ENCODE measurements at places on chromosomes 11 and 22. TPM values are rescaled to one million over a fixed set of nuclear protein-coding genes. Genes with fewer than 3 reads are reported as not detected.

GRCh38 chr11:94786264-94787126 is 18.3 kb downstream of the AMOTL1 start:
- DNase-seq: no peak

GRCh38 chr11:130631119-130631518 is 182.7 kb downstream of the ADAMTS15 start:
- DNase-seq: no peak

- no peak for DNase-seq
Observed at GRCh38 chr22:50022171-50022819, 9.7 kb upstream of the IL17REL start.

The TRIM64C gene
- total RNA-seq: not detected

The TRIM49 gene
- total RNA-seq: not detected

GRCh38 chr11:35549787-35550186 is 24.4 kb upstream of the PAMR1 start:
- DNase-seq: no peak

GRCh38 chr22:41752011-41752970 is 48.2 kb upstream of the CCDC134 start:
- no peak for DNase-seq

The CFAP300 gene
- not detected for total RNA-seq

- DNase-seq: no peak
Observed at GRCh38 chr11:35285471-35285870, 133.9 kb downstream of the SLC1A2 start.

DNA sequence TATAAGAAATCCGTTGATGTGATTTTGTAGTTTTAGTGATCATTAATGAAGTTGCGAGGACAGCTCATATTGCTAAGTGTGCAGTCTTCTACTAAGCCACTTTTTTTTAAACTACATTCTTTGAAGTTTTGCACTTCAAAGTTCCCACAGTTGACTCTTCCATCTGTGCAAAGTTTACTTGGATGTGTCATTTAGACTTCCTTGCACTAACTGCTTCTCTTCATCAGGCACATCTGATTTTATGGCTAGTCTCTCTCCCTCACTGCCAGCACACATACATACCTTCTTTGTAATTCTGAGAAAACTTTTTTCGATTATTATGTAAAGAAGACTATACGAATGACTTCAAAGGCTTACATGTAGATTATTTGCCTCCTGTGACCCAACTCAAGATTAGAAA is 250.0 kb downstream of the DYNC2H1 start:
- DNase-seq: no peak

DNA sequence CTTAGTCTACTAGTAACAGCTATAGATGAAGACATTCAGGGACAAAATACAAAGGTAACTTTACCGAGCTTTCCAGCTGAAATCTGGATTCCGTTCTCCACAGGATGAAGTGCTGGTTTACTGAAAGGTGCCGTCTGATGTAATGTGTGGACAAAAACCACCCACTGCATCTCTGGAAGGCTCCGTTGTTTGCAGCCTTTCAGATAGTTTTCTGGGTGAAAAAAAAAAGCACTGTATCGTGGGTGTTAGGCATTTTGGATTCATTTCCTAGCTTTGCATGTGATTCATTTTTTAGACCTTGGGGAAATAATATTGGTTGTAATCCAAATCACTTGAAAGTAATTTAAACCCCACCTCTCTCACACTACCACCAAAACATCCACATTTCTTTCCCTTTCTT is 10.4 kb downstream of the JAM3 start:
- DNase-seq: no peak

- DNase-seq: no peak
Observed at GRCh38 chr22:37248251-37248650, 4.2 kb upstream of the RAC2 start.

- no peak for DNase-seq
Observed at GRCh38 chr11:117851106-117851505, 25.4 kb downstream of the FXYD6 start.

GRCh38 chr11:6397156-6397555 is 6.9 kb downstream of the SMPD1 start:
- DNase-seq: no peak

The GAL gene
- not detected for total RNA-seq

GRCh38 chr11:77471558-77472193 is 2.2 kb downstream of the PAK1 start:
- DNase-seq: no peak

The SCGB1A1 gene
- total RNA-seq: not detected

DNA sequence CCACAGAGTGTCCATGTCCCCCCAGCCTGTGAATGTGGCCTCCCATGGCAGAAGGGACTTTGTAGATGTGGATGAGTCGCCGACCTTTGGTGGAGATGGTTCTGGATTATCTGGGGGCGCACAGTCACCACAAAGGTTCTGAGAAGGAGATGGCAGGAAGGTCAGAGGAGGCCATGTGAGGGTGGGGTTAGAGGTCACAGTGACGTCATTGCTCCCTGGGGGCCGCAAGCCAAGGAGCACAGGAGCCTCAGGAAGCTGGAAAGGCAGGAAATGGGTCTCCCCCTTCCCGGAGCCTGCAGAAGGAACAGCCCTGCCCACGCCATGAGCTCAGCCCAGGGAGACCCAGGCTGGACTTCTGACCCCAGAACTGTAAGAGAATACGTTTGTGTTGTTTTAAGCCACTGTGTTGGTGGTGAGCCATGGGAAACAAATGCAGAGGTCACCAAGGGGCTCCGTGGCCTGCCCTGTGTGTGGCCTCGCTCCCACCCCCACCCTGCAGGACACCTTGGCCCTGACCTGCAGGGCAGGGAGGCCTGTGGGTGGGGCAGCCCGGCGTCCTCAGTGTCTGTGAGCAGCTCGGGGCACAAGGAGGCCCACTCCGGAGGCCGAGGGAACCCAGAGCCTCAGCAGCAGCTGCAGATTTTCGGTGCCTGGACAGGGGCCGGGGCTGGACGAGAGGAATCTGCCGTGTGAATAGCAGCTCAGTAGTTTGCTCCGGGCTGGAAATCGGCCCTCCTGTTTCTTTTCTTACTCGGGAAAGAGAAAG is 32.1 kb downstream of the GRAMD4 start:
- no peak for DNase-seq

DNA sequence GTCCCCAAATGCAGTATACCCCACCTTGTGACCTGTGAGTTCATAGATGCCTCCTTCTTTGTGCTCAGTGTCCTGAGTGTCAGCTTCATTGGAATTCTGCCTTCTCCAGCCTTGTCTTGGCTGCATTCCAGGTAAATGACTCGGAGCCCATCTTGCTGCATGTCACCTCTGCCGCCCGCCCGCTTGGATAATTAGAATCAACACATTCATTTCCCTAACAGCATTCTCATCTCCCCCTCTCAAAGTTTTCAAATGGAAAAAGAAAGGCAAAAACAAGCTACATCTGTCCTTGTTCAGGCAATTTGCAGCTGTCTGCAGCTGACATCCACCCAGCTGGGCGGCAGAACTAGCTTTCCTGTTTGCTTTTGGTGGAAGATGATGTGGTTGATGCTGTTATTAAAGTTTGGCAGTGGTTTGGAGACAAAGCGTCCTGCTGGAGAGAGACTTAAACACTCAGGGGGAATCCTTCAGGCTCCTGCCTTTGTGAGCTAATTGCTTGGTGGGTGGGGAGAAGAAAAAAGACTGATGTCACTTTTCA is 198.8 kb upstream of the SEZ6L start:
- DNase-seq: no peak

The CRELD2 gene
- total RNA-seq: 28.1 TPM

GRCh38 chr11:71286701-71287643 is 34.6 kb upstream of the SHANK2 start:
- no peak for DNase-seq

- no peak for DNase-seq
Observed at GRCh38 chr22:46171940-46172339, 21.6 kb downstream of the PPARA start.

Measured in T-helper 17 cell (primary cell).